CD4-positive, alpha-beta T cell treated with Interleukin-12 subunit alpha and Interleukin-12 subunit beta, for 1 hour (primary cell): ENCODE measurements at places on chromosomes 1 and 21.
A peak's percentile ranks its signal among the peaks of the same experiment; 100 is the strongest.

DNA sequence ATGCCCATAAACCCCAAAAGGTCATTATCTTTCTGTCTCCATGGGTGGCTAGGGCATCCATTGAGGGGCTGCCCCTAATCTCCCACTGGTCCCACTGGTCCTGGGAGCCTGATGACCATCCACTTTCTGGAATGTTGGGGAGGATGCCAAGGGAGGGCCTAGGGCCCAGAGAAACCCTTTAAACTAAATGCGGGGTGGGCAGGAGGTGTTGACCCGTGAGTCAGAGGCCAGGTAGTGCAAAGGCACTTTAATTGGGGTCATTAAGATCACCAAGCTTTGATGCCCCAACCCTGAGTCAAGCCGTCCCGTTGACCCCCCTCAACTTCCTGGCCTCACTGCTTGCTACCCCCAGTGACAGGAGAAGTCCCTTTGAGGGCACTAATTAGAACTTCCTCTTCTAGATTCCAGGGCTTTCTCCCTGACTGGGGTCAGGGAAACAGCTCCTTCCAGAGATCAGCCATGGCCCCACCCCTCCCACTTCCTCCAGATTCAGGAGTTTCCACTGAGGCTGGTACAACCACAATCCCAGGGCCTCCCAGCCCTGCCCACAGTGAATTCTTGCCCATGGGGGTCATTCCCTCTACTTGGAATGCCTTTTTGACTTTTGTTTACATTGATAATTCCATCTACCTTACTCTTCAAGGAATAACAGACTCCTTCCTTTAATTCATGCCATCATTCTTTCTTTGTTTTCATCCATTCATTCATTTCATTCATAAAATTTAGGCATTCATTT lies 15.5 kb upstream of the SERINC2 start:
- DNase-seq, result no peak

DNA sequence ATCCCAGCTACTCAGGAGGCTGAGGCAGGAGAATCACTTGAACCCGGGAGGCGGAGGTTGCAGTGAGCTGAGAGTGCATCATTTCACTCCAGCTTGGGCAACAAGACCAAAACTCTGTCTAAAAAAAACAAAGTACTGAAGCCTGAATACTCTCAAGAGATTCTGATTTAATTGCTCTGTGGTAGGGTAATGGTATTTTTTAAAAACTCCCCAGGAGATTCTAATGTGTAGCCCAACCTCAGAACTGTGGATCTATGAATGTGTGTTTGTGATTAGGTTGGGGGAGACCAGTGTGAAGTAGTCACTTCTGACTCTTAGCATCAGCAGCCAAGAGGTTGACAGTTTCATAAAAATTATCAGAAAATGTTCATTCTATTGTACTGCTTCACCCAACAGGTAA lies 21.9 kb downstream of the PIK3C2B start:
- no peak for DNase-seq

- DNase-seq, result no peak
Measured at GRCh38 chr1:1356166-1356795, 2.1 kb downstream of the MXRA8 start.

DNA sequence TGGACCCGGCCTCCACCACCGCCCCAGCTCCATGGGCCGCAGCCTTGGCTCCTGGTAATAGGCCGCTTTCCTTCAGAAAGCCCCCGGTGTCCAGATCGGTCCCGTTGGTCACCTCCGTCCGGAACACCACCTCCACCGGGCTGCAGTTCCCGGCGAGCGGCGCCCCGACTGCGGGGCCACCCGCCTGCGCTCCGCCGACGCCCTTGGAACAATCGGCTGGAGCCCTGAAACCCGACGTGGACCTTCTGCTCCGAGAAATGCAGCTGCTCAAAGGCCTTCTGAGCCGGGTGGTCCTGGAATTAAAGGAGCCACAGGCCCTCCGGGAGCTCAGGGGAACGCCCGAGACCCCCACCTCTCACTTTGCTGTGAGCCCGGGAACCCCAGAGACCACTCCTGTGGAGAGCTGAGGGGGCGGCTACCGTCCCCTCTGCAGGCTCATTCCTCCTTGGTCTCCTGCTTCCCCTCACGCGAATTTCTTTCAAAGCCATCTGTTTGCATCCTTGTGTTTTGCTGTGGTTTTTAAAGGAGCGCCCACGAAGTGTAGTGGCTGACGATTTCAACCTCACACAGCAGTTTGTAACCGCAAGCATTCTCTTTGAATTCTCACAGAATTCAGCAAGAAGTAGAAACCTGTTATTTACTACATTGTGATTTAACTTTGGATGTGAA lies 6.0 kb downstream of the FCRLB start:
- peak; percentile 64 for DNase-seq

DNA sequence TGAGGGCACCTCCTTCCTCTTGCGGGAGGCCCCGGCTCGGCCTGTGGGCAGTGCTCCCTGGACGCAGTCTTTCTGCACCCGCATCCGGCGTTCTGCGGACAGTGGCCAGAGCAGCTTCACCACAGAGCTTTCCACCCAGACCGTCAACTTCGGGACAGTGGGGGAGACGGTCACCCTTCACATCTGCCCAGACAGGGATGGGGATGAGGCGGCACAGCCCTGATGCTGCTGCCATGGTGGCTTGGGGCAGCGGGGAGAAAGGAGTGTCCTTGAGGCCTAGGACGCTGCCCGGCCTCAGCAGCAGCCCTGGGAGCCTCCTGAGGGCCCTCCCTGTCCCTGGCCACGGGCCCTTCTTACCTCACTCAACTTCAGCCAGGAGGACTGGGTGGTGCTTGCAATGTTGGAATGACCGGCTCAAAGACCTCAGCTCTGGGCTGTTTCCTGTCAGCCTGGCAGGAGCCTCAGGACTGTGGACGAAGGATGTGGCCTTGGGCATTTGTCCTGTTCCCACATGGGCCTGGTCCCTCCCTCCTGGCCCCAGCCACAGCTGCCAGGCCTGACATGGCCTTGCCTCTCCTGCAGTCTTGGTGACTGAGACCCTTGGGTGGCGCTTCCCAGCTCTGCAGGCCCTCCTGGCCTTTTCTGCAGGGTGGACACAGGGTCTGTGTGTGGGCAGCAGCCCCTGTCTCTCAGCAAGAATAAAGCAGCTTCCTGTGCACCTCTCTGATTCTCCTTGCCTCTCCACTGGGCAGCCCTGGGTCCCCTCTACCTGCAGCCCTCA lies 45.9 kb downstream of the TRIM11 start:
- DNase-seq, result no peak

DNA sequence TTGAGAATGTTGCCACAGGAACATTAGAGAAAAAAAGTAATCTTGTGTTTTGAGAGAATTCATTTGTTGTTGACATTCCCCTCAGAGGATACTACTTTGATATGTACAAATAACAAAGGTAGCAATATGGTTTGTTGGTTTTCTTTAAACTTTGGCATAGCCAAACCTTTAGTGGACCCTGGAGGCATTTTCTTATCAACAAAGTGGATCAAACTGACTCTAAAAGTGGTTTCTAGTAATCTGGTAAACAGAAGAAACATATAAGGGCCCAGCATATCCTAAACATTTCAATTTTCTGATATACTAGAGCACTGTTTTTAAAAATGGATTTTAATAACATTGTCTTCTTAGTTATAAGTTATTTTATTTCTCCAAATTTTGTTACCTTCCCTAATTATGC lies 29.8 kb downstream of the POU2F1 start:
- no peak for DNase-seq

GRCh38 chr1:220748089-220748934 lies at the start of gene MTARC2:
Gene MTARC2, plus strand, starts transcription at chr1:220748322. Its CDS starts 210 bp downstream, at chr1:220748532.
- no peak for DNase-seq

- no peak for DNase-seq
Measured at GRCh38 chr1:59331686-59332620, 35.1 kb downstream of the FGGY start.

DNA sequence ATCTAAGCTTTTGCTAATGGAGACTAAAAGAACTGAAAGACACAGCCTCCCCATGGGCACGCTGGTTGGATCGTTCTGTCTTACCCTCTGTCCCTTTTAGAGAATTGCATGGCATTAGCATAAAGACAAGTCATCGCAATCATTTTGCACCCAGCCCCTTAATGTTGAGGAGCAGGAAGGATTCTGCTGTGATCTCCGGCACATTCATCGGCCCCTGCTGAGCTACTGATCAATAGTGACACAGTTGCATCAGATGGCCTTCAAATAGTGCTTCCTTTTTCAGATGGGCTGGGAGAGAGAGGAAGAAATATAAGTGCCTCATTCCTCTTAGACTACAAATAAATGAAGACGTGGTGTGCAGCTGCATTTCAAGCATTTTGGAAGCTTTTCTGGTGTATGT lies 75.4 kb downstream of the NOS1AP start:
- no peak for DNase-seq
